Parietal lobe (tissue), 2 donors: ENCODE measurements at places on chromosomes 5 and 9. TPM values are rescaled to one million over a fixed set of nuclear protein-coding genes. Genes with fewer than 3 reads are reported as not detected.

GABRA1 gene
- 17.2 TPM for total RNA-seq

RFK gene
- 47.0 TPM for total RNA-seq

TMEM252 gene
- not detected for total RNA-seq

TSLP gene
- total RNA-seq = not detected
